ENCODE measurements at places on chromosomes 4 and X. TPM values are rescaled to one million over a fixed set of nuclear protein-coding genes. Genes with fewer than 3 reads are reported as not detected.

DNA sequence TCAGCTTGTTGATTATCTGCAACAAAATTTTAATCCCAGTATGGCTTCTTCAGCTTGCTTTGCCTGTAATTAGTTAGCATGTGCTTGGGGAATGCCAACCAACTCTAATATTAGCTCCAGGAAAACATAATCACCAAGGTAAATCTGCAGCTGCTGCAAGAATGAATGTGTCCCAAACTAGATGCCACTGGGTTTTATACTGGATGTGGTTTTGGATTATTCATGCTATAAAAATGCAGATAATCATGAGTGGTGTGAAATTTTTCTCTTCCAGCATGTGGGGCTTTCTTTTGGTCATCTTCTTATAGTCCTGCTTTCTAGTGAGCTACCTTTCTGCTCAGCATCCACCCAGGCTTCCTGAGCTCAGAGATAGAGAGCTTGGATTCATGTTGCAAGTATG is 295.9 kb upstream of the CASK start:
- no peak for DNase-seq
- H3K4me1 ChIP-seq: no peaks in the 10 kb centered on the region
- no peak overlapping the region for H3K27ac ChIP-seq
- no peaks in the 10 kb centered on the region for H3K36me3 ChIP-seq

The LIMCH1 gene
- total RNA-seq: 13.7 TPM

DNA sequence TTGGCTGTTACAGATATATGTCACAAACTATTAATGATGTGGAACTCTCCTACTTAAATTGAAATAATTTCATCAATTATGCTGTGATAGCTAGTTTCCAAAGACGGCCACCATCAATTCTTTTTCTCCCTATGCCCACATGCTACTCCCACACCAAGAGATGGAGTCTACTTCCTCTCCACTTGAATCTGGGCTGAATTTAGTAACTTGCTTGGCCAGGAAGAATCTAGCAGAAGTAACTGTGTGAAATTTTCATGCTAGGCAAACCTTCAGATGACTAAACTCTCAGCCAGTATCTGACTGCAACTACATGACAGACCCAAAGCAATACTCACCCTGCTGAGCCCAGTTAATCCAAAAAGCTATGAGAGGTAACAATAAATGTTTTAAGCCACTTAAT is 3.2 kb downstream of the SEPSECS start:
- H3K4me1 ChIP-seq: no peaks in the 10 kb centered on the region
- DNase-seq: no peak
- no peaks in the 10 kb centered on the region for H3K27me3 ChIP-seq
- no peaks in the 10 kb centered on the region for H3K36me3 ChIP-seq
- H3K4me3 ChIP-seq: no peak overlapping the region
- H3K27ac ChIP-seq: no peak overlapping the region

DNA sequence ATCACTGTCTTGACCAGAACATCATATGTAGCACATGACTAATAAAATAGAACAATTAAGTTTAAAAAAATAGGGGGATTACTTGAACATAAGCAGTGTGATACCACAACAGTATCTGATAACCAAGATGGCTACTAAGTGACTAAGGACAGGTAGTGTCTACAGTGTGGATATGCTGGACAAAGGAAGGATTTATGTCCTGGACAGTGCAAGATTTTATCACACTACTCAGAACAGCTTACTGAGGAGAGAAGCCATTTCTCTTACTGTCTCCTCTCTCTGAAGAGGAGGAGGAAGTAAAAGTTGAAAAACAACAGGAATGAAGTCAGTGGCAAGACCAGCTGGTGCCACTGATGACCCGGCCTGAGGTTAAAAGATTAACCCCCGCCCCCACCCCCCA is 4.0 kb upstream of the SLC10A7 start:
- no peaks in the 10 kb centered on the region for H3K4me1 ChIP-seq
- no peak for DNase-seq
- no peak overlapping the region for H3K4me3 ChIP-seq
- no peak overlapping the region for H3K27ac ChIP-seq
- H3K27me3 ChIP-seq: no peaks in the 10 kb centered on the region

The SPANXN1 gene
- total RNA-seq: not detected

- H3K4me1 ChIP-seq: no peaks in the 10 kb centered on the region
- no peaks in the 10 kb centered on the region for H3K27me3 ChIP-seq
- no peaks in the 10 kb centered on the region for H3K36me3 ChIP-seq
- DNase-seq: no peak
- no peak overlapping the region for H3K27ac ChIP-seq
Measured at GRCh38 chrX:25534091-25534490, 518.3 kb upstream of the ARX start.

All from pancreas (tissue), 10 donors.